Suprapubic skin (tissue), 4 donors: ENCODE measurements at places on chromosomes 6 and 20. TPM values are rescaled to one million over a fixed set of nuclear protein-coding genes. Genes with fewer than 3 reads are reported as not detected.

DNA sequence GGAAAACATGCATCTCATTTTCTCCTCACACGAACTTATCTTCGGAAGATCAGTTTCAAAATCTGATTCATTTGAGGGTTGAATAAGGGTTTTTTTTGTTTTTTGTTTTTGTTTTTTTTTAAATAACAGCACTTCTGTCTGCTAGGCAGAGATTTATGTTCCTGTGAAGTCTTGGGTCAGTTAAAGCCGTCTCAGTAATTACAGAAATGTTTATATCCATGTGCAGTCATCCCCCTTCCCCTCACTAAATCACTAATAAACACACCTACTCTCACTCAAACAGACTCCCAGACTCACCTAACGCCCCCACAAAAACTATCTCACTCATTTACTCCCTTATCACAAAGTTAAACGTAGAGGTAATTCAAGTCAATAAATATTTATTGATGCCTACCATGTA is 214.2 kb upstream of the SUPT3H start:
- H3K27ac ChIP-seq, result no peak overlapping the region
- no peaks in the 10 kb centered on the region for H3K27me3 ChIP-seq
- no peak for DNase-seq

The MCHR2 gene
- not detected for total RNA-seq

GRCh38 chr6:150696190-150696589 is 96.5 kb downstream of the PLEKHG1 start:
- no peak overlapping the region for H3K4me3 ChIP-seq
- no peaks in the 10 kb centered on the region for H3K27me3 ChIP-seq
- no peak overlapping the region for H3K27ac ChIP-seq
- no peaks in the 10 kb centered on the region for H3K36me3 ChIP-seq

DNA sequence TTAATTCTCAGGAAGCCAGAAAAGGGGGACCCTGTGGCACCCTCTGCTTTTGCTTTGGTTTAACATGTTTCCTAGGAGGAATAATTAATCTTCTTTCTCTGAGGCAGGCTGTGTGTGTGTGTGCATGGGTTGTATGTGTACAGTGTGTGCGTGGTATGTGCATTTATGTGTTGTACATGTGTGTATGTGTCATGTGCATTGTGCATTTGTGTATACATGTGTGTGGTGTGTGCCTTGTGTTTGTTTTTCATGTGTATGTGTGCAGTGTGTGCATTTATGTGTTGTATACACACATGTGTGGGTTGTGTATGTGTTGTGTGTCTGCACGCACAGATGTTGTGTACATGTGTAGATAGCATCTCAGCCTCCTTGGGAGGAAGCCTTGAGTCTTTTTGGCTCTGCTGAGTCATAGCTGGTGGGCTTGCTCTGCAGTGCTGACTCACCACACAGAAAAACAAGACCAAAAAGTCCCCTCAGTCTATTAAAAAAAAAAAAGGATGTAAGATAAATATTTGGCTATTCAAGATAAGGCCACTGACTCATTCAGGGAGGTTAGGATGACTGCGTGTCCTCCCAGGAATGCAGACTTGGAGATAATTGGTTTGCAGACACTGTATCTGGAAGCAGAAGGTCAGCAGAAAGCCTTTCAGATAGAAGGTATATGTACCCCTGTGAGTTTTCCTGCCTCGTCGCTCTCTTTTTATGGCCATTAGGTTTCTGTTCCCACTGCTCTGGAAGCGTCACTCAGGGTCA is 58.6 kb downstream of the SYNJ2 start:
- peak overlapping the region; percentile 83 for H3K27ac ChIP-seq
- peaks cover 45% of the 10 kb centered on the region for H3K4me1 ChIP-seq
- no peaks in the 10 kb centered on the region for H3K36me3 ChIP-seq
- H3K4me3 ChIP-seq, result no peak overlapping the region

DNA sequence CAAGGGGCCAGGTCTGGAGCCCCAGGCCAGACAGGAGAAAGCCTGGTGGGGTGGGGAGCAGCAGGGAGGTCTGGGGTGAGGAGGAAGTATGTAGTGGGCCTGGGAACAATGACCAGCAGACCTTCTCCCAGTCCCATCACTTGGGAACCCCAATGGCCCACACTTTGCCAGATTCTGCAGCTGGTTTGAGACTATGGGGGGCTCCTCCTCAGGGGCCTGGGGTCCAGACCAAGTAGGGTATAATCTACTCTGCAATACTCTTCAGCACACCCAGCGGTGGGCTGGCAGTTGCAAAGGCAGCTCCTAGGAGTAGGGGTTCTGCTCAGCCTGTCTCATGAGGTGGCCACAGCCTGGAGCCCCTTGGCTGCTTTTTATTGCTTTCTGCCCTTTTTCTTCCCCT is 52.8 kb downstream of the NPEPL1 start:
- peaks cover 55% of the 10 kb centered on the region for H3K27me3 ChIP-seq
- H3K4me3 ChIP-seq, result no peak overlapping the region
- H3K4me1 ChIP-seq, result no peaks in the 10 kb centered on the region

DNA sequence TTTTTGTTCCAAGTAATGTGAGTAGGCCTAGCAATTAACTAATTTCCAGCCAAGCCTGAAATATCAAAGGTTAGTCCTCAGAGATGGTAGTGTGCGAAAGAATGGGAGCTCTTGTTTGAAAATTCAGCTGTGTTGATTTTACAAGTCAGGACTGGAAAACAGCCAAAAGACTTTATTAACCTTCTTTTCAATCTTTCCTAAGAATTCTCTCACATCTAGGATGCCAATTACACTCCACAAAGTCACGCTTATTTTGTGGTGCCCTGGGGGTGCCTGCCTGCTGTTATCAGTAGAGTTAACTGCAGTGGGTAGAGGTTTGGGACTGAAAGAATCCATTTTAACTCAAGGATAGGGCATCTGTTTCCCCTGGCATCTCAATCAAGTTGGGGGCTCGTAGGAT is 30.7 kb upstream of the MAP3K4 start:
- no peak overlapping the region for H3K4me3 ChIP-seq
- H3K4me1 ChIP-seq, result no peaks in the 10 kb centered on the region
- H3K27me3 ChIP-seq, result no peaks in the 10 kb centered on the region

GRCh38 chr6:27370391-27370790 is 18.2 kb upstream of the ZNF391 start:
- H3K4me3 ChIP-seq, result no peak overlapping the region
- H3K4me1 ChIP-seq, result peaks cover 9% of the 10 kb centered on the region
- H3K27ac ChIP-seq, result no peak overlapping the region
- no peak for DNase-seq
- H3K36me3 ChIP-seq, result peaks cover 7% of the 10 kb centered on the region
- no peaks in the 10 kb centered on the region for H3K27me3 ChIP-seq

DNA sequence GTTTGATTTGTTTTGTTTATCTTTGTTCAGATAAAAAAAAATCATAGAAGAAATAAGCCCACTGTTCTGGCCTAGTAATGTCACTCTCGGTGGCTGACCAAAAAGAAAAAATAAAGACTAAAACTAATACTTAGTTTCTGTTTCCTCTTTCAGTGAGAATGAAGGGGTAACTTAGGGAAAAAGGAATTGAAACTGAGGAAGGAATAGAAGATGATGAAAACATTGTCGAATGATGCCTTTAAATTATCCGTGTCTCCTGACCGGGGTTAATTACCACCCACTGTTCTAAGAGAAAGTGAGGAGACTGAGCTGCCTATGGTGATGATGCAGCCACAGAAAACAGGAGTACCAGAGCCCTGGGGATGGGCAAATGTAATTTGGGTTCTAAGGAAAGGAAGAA is 73.1 kb downstream of the PTCHD4 start:
- no peaks in the 10 kb centered on the region for H3K36me3 ChIP-seq
- no peak overlapping the region for H3K27ac ChIP-seq
- H3K4me3 ChIP-seq, result no peak overlapping the region
- no peak for DNase-seq

DNA sequence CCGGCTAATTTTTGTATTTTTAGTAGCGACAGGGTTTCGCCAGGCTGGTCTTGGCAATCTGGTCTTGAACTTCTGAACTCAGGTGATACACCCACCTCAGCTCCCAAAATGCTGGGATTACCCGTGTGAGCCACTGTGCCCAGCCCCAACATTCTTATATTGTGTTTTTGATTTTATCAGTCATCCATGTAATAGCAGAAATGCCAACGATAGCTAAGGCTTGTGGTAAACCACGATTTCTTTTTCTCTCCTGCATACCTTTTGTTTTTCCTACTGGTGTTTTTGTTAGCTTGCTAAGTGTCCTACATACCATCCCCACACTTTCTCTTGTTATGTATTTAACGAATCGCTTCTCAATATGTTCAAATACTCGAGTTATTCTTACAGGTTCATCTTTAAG is 12.1 kb downstream of the PHACTR2 start:
- no peak for DNase-seq
- no peaks in the 10 kb centered on the region for H3K36me3 ChIP-seq
- H3K4me3 ChIP-seq, result no peak overlapping the region
- peaks cover 7% of the 10 kb centered on the region for H3K4me1 ChIP-seq
- no peak overlapping the region for H3K27ac ChIP-seq
- no peaks in the 10 kb centered on the region for H3K27me3 ChIP-seq

- H3K36me3 ChIP-seq, result peaks cover 34% of the 10 kb centered on the region
- H3K27me3 ChIP-seq, result no peaks in the 10 kb centered on the region
- peaks cover 10% of the 10 kb centered on the region for H3K4me1 ChIP-seq
- DNase-seq, result no peak
- no peak overlapping the region for H3K4me3 ChIP-seq
- no peak overlapping the region for H3K27ac ChIP-seq
Measured at GRCh38 chr20:35653430-35653734, 11.3 kb downstream of the CPNE1 start.

DNA sequence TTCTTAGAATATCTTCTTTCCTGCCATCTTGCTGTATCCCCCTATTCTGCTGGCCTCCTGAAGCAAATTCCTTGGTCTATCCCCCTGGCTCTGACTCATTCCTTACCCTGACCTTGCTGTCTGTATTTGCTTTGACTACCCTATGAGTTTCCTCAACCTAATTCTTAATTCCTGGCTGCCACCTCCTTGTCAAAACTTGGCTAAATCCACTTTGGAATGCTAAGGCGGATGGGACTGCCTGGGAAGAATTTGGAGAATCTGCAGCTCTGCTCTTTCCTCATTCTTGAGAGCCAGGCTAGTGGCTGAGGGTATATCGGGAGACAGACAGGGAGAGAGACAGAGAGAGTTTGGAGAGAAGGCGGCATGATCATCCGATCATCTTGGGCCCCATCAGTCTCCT is 24.4 kb downstream of the CAP2 start:
- peaks cover 4% of the 10 kb centered on the region for H3K4me1 ChIP-seq
- DNase-seq, result no peak
- H3K27me3 ChIP-seq, result no peaks in the 10 kb centered on the region
- no peak overlapping the region for H3K4me3 ChIP-seq

- H3K36me3 ChIP-seq, result no peaks in the 10 kb centered on the region
- no peaks in the 10 kb centered on the region for H3K4me1 ChIP-seq
- no peak overlapping the region for H3K4me3 ChIP-seq
- no peak for DNase-seq
- H3K27me3 ChIP-seq, result no peaks in the 10 kb centered on the region
Measured at GRCh38 chr6:21263531-21264287, 329.8 kb upstream of the SOX4 start.

DNA sequence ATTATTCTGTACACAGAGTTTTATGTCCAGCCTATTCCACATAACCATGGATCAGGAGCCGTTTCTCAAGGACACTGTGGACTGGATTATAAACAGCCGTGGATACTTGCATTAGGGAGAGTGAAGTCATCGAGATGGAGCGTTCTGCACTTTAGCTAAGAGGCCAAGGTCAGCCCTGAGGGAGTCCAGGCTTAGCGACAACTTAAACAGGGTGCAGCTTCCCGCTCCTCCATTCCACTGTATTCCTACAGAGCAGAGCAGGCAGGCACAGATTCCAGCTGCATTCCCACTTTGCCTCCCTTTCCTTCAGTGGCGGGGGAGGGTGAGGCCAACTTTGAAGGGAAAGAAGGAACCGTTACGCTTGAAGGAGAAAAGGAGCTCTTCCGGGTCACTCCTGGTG is 59.5 kb downstream of the RAMACL start:
- H3K27me3 ChIP-seq, result no peaks in the 10 kb centered on the region
- no peaks in the 10 kb centered on the region for H3K4me1 ChIP-seq
- DNase-seq, result no peak
- no peak overlapping the region for H3K27ac ChIP-seq
- no peak overlapping the region for H3K4me3 ChIP-seq

DNA sequence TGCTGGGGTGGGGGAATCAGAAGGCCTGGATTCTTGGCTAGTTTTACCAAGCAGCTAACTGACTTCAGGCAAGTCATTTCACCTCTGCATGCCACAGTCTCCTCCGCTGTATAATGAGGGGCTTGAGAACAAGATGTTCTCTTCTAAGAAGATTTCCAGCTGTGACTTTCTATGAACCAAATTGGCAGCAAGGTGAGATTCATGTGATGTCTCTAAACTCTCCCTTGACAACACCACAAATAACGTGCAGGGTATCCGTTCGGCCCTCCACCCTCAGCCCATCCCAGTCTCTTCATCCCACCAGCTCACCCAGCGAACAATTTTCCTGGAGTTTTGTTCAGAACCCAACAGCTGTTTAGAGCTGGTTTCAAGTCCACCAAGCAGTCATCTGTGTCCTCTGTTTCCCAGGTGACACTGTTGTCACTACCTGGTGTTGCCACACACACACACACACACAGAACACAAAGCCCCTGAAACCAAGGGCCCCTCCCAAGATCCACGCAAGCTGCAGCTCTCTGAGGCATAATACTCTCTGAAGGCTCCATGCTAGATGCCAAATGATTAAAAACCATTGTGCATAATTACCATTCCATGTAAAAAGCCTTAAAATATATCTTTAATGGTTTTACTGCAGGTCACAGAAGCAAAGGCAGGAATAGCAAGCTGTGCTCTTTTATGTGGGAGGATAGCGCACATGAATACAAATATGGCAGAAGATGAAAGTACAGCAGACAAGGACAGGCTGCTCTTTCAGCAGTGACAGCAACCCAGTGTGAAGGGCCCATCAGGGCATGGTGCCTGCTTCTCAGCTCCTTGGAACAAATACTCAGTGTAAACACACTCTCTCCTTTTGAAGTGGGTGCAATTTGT is 48.2 kb downstream of the ARHGAP18 start:
- H3K4me1 ChIP-seq, result peaks cover 33% of the 10 kb centered on the region
- no peaks in the 10 kb centered on the region for H3K27me3 ChIP-seq
- no peaks in the 10 kb centered on the region for H3K36me3 ChIP-seq
- H3K27ac ChIP-seq, result peak overlapping the region; percentile 69
- no peak overlapping the region for H3K4me3 ChIP-seq
- DNase-seq, result no peak

- H3K27ac ChIP-seq, result peak overlapping the region; percentile 99
- H3K36me3 ChIP-seq, result peaks cover 4% of the 10 kb centered on the region
- no peak overlapping the region for H3K4me3 ChIP-seq
- no peak for DNase-seq
- no peaks in the 10 kb centered on the region for H3K27me3 ChIP-seq
Measured at GRCh38 chr20:47348539-47349142, 7.9 kb downstream of the ZMYND8 start.

- H3K36me3 ChIP-seq, result no peaks in the 10 kb centered on the region
- no peaks in the 10 kb centered on the region for H3K4me1 ChIP-seq
- no peaks in the 10 kb centered on the region for H3K27me3 ChIP-seq
Measured at GRCh38 chr20:7855545-7855944, 84.7 kb downstream of the HAO1 start.

The NRN1 gene
- total RNA-seq, result 5.1 TPM

The ABRACL gene
- 25.0 TPM for total RNA-seq
